Mesenteric fat pad (tissue), 1 donor: ENCODE measurements at places on chromosomes 6 and 20. TPM values are rescaled to one million over a fixed set of nuclear protein-coding genes. Genes with fewer than 3 reads are reported as not detected.

GRCh38 chr6:126797981-126798380 lies 320.5 kb upstream of the RSPO3 start:
- no peak for DNase-seq

- no peak for DNase-seq
Measured at GRCh38 chr6:24851086-24851485, 52.4 kb upstream of the ARMH2 start.

GRCh38 chr6:136571065-136571464 lies 20.8 kb upstream of the MAP7 start:
- DNase-seq: no peak

DNA sequence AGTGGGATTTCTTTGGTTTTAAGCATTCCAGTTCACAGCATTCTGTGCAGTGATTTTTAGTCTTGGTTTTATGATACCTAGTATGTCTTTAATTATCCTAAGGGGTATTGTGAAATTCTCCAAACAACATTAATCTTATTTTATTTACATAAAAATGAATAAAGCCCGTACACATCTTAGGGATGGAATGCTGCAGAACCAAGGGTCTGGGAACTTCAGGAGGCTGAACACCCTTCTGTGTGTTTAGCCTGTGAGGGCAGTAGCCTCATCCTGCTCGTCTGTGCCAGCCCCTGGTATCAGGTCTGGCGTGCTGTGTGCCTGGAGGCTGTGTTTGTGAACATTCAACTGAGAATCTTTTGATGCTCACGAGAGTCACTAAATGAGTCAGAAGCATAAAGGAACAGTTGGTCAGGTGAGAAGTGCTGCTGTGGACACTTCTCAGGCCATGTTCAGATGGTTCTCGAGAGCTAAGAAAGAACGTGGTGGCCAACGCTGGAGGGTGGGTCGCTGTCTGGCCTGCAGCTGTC lies 25.2 kb upstream of the C20orf204 start:
- no peak for DNase-seq

DNA sequence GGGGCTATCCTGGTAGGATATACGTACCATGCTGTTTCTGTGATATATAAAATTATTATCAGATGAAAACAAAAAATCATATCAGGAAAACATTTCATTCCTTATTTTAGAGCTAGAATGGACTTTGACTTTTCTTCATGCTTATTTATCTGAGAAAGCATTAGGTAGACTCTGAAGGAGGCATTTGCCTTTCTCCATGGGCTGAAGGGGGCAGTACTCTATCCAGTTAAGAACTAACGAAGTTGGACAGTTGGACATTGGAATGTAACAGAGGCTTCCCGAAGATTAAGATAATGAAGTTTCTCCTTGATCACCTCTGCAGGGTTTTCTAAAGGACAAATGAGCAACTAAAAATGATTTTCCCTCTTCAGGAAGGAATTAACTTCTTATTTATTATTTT lies 233.9 kb downstream of the SAMD5 start:
- no peak for DNase-seq

DNA sequence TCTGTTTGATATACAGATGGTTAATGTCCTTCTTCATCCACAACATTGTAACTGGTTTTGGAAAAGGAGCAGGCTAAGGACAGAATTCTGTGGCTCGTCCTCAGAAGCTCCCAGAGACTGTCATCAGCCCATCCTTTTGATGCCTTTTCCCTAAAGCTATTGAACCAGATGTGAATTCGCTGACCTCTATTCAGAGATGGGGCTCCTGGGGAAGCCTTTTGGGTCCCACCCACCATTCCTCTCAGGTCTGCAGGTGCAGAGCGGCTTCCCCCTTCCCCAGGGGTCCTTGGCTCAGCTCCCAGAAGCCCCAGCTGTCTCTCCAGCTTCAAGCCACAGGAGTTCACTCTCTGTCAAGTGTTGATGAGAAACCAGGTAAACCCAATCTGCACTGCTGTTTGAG lies 191.7 kb downstream of the SMOC2 start:
- DNase-seq: no peak

DNA sequence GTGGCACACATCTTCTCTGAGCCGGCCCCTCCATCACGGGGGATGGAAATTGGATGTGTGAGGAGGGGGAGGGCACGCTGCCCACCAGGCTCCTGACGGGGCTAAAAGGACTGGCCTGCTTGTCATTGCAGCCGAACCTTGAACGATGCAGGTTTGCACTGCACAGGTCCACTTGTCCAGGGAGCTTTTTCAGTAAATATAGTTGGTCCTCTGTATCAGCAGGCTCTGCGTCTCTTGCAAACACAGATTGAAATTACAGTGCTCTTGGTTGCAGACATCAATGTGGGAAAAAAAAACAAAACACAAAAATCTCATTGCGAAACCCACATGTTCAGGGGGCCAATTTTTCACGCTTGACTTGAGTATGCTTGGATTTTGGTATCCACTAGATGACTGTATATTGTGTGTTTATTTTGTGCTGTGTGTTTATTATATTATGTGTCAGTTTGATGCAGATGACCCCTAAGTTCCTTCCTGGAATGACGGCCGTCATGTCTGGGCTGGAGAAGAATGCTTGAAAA lies 29.2 kb downstream of the ERMARD start:
- peak; percentile 88 for DNase-seq

GRCh38 chr6:117538615-117539014 lies 56.1 kb downstream of the DCBLD1 start:
- no peak for DNase-seq

GRCh38 chr20:16485401-16485800 lies 87.8 kb downstream of the KIF16B start:
- DNase-seq: no peak

DNA sequence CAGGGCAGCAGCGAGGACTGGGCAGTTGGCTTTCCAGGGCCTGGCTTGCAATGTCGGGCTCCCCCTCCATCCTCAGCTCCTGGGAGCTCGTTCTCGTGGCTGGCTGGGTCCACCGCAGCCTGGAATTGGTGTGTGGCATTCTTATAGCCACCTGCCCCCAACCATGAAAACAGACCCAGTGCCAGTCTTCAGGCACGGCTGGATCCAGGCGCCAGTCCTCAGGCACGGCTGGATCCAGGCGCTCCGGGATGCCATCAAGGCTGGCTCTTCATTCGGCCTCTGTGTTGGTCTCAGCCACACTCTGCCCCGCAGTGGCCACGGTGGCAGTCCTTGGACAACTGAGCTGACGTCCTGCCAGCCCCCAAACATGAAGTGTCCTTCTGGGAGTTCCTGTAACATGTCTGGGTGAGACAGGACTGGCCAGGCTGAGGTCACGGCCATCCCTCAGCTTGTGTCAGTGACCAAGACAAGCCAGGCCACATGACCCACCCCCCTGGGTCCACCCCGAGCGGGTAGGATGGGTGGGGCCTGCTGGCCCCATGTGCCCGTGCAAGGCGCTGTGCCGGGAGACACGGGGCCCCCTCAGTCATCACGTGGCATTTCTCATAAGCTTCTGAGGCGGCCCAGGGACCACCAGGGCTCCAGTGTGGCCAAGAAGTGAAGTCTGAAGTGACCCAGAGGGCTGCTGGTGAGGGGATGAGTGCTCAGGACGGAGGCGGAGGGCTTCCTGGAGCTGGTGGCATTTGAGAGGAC lies 99.0 kb downstream of the TAF4 start:
- peak; percentile 74 for DNase-seq

DNA sequence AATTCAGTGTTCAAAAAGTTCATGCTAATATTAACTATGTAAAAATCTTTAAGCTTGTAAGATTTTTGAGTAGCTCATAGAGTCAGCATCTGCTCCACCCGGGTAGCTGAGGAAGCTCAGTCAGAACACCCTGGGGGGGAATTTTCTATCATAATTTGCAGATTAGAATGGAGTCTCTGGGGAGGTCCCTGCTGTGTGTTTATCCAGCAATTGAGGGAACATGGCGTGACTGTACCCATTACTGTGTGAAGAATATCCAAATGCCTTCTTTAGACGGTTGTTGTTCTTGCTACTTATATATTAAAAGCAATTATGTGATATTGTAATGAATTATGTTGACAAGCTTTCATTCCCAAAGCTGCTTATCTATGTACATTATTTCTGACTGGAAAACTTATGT lies 64.8 kb downstream of the AIG1 start:
- no peak for DNase-seq

GRCh38 chr20:49627329-49627761 lies 59.4 kb upstream of the PTGIS start:
- peak; percentile 67 for DNase-seq

- peak; percentile 69 for DNase-seq
Measured at GRCh38 chr20:48594533-48594932, 233.3 kb downstream of the PREX1 start.

- DNase-seq: no peak
Measured at GRCh38 chr6:73308712-73309534, 45.2 kb downstream of the DPPA5 start.

DNA sequence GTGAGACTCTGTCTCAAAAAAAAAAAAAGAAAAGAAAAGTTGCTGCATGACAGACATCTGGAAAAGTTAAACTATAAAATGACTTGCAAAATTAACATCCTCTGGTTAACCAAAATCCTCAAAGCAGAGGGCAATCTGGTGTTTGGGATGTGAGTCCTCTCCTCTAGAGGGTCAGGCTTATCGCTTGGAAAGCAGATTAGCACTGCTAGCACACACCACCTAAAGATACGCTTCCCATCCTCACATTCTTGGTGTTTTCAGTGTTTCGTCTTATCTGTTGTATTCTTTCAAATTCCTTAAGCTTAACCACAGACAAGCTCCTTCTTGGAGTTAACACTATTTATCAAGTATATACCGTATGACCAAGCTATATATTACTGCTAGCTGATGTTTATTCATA lies 198.0 kb downstream of the SOX4 start:
- no peak for DNase-seq

- DNase-seq: no peak
Measured at GRCh38 chr6:94570581-94570980, 1006.8 kb upstream of the MANEA start.

The SSTR4 gene
- not detected for total RNA-seq

The SPAG4 gene
- total RNA-seq: 2.2 TPM

The C20orf141 gene
- 0.84 TPM for total RNA-seq

The C6orf58 gene
- not detected for total RNA-seq
